Activated CD4-positive, alpha-beta T cell treated with anti-CD3 and anti-CD28 coated beads, Interleukin-2, amount 10 ng/mL, durations not matched to agents 7 days and 5 days (primary cell): ENCODE measurements at places on chromosomes 1 and 21.

- DNase-seq, result no peak
These were observed 151.4 kb downstream of the PTGER3 start for GRCh38 chr1:70896224-70896623.

GRCh38 chr1:25615563-25616094 is 962 bp upstream of the MAN1C1 start:
- no peak for DNase-seq

GRCh38 chr1:60664086-60664625 is 418.2 kb upstream of the NFIA start:
- DNase-seq, result no peak

- peak; percentile 84 for DNase-seq
These were observed 38.6 kb upstream of the ETS2 start for GRCh38 chr21:38766987-38767722.

GRCh38 chr1:57741521-57741920 is 317.7 kb upstream of the DAB1 start:
- DNase-seq, result no peak

DNA sequence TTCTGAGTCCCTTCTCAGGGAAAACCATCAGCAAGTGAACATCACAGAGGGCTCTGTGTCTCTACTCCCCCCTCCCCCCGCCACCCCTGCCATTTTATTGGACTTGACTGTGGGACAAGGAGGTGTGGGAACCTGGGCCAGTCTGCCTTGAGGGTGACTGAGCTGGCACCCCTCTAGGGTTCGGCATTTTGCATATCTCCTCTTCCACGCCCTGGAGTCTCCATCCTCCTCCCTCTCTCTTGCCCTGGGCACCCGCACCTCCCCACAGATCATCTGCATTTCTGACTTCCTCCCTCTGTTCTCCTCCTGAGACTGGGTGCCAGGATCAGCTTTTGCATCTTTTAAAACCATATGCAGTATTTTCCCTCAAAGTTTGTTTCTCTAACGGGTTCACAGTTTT is 107.1 kb upstream of the ERRFI1 start:
- no peak for DNase-seq

DNA sequence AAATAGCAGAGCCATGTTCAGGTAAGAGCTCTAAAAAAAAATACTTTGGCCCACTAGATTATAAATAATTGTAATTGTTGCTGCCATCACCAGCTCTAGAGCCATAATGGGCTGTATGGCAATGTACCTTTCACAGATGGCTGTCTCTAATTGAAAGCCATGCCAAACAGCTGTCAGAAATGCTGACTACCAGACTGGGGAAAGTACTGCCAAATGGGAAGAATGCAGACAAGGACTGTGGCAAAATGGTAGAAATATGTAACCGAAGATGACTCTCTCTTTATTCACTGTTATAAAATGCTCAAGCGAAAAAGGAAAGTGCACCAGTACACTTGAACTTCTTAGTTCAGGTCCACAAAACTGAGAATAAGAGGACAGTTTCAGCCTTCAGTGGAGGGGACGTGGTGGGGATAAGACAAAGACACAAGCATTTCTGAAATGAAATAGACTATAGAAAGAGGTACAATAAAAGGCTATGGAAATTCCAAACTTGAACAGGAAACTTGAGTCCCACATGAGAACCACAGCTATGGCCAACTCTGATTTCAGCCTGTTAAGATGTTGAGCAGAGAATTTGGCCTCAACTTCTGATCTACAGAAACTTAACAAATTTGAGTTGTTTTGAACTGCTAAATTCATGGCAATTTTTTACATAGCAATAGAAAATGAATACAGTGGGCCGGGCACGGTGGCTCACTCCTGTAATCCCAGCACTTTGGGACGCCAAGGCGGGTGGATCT is 46.5 kb upstream of the LPGAT1 start:
- no peak for DNase-seq

DNA sequence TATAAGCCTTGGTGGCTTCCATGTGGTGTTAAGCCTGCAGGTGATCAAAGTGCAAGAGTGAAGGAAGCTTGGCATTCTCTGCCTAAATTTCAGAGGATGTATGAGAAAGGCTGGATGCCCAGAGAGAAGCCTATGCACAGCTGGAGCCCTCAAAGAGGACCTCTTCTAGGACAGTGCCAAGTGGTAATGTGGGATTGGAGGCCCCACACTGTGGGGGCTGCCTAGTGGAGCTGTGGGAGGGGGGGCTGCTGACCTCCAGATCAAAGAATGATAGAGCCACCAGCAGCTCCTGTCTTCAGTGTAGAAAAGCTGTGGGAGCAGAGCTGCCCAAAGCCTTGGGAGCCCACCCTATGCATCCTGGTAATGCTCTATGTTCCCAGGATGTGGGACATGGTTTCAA is 1512.7 kb upstream of the TPTE start:
- no peak for DNase-seq

- no peak for DNase-seq
These were observed 41.6 kb upstream of the GUCA2A start for GRCh38 chr1:42206164-42206563.

GRCh38 chr21:25647647-25648046 is 8.6 kb downstream of the JAM2 start:
- DNase-seq, result no peak

- no peak for DNase-seq
These were observed 213.9 kb downstream of the PATJ start for GRCh38 chr1:61956016-61956645.

- DNase-seq, result no peak
These were observed 110.7 kb upstream of the KIAA0040 start for GRCh38 chr1:175303201-175303707.

GRCh38 chr1:239976130-239976968 is 115.3 kb upstream of the FMN2 start:
- peak; percentile 53 for DNase-seq

GRCh38 chr1:151853411-151853943 is at the start of gene THEM5:
Gene THEM5 (minus strand): TSS chr1:151853712. CDS start chr1:151853565, 147 bp downstream.
- no peak for DNase-seq

DNA sequence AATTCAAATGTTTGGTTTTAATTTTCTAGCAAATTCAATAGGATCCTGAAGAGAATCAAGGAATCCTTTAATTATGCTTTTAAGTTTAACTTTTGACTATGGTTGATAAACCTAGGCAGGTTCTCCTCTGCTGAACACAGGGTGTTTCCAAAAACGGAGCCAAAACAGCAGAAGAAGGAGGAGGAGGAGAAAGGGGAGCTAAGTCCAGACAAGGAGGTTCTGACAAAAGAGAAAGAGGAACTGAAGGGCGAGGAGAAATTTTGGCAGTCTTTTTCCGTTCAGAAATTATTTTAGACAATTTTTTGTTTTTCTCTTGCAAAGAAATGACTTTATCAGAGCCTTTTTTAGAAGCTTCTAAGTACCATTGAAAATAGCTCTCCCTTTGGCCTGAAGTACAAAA is 33.2 kb upstream of the FNBP1L start:
- DNase-seq, result no peak

DNA sequence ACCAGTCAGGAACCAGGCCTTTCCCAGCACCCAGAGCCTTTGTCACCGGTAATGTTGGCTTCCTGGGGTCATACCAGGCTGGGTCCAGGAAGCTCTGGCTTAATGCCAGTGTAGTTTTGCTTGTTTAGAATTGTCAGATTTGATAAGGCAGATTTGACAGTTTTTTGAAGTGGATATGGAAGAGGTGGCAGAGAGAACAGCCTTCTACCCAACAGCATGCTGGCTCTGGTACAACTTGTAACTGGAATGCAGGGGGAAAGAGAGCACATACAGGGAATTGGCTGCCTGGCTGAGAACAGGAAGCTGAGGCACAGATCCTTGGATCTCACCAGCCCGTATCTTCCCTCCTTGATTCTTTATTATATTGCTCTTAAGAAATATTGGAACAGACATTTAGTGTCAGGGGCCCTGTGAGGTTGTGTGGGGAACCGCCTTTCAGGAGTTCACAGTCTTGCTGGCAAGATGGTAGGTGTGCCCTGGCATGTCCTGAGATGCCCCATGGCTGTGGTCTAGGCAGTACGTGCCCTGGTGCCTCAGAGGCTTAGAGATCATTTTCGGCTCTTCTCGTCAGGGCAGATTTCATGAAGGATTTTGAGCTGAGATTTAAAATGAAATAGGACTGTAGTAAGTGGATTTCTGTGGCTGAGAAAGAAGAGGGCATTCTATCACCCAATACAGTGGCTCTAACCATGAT is 227.0 kb downstream of the PBX1 start:
- no peak for DNase-seq

- DNase-seq, result no peak
These were observed 13.5 kb upstream of the MYOM3 start for GRCh38 chr1:24125456-24125855.

GRCh38 chr1:167641786-167642500 is 11.9 kb downstream of the RCSD1 start:
- no peak for DNase-seq

- DNase-seq, result no peak
These were observed 134.7 kb downstream of the PTPRC start for GRCh38 chr1:198773523-198773922.

GRCh38 chr1:33624261-33624990 is 152.0 kb downstream of the ZSCAN20 start:
- no peak for DNase-seq

DNA sequence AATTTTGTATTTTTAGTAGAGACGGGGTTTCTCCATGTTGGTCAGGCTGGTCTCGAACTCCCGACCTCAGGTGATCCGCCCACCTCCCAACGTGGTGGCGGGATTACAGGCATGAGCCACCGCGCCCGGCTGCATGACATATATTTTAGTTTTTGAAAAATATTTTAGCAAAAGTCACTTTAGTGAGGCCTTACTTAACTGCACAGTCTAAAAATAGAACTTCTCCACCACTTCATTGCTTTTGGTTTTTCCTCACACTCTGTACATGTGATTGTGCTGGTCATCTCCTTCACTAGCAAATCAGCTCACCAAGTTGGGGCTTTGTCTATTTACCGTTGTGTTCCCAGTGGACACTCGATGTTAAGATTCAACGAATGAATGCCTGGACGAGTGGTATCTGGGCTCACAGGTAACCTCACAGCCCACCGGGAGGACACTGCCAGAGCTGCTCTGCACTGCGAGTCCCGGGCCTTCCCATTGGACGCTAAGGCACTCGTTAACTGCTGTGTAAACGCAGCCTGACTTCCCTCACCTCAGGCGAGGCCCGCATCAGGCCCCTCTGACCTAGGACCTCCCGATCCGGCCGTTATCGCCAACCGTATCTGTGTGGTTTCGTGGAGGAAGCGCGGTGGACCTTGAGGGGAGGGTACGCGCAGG is 14.0 kb upstream of the ZNF692 start:
- peak; percentile 44 for DNase-seq

- DNase-seq, result no peak
These were observed 1.2 kb downstream of the GAS5 start for GRCh38 chr1:173866413-173867115.

DNA sequence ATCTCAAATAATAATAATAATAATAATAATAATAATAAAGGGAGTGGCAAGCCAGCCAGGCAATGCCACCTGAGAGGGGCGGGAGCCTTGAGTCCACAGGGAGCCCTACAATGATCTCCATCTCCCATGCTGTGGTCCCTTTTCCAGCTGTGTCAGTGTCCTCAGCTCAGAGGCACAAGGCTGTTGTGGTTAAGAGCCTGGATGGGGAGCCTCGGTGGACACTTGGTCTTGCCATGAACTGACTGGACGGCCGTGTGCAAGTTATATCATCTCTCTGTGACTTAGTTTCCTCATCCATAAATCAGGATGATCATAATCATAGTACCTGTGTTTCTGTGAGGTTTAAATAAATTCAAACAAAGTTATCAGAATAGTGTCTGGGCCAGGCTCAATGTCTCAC is 127.8 kb upstream of the TIAM1 start:
- DNase-seq, result no peak

- DNase-seq, result no peak
These were observed 287.1 kb upstream of the AJAP1 start for GRCh38 chr1:4367230-4367777.

DNA sequence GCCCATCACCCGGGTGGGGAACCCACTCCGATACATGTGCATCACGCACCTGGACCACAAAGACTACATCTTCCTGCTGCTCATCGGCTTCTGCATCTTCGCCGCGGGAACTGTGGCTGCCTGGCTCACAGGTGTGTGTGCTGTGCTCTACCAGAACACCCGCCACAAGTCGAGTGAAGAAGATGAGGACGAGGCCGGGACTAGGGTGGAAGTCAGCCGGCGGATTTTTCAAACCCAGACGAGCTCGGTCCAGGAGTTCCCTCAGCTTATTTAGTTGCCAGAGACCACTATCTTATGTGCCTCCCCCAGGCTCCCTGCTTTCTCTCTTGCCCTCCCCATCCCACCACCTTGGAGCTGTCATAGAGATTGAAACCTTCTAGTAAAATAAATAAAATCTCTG is 19.8 kb downstream of the LRRC52 start:
- DNase-seq, result no peak

DNA sequence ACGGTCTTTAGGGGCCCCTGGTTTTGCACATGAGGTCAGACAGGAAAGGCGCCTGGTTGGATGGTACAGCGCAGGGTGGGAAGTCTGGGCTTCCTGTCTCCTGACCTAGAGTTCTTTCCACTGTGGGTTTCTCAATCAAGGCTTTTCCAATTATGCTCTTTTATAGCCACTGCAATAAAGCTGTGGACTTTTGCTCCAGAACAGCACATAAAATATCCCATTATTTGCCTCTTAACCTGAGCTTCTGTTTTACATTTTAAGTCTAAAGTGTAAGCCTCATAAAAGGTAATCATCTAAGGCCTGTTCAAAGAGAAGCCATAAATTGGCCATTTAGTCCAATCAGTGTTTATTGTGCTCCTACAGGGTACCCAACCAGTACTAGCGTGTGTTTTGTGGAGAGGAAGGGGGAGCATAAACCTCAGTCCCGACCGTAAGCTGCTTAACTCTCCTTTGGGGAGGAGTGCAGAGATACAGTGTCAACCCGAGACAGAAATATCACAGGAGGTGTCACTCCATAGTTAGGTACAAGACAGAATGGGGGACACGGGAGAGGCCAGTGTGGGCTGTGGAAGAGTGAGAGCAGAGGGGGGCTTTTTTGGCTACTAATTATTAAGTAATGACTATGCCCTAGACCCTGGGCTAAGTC is 270.0 kb downstream of the TRABD2B start:
- no peak for DNase-seq

DNA sequence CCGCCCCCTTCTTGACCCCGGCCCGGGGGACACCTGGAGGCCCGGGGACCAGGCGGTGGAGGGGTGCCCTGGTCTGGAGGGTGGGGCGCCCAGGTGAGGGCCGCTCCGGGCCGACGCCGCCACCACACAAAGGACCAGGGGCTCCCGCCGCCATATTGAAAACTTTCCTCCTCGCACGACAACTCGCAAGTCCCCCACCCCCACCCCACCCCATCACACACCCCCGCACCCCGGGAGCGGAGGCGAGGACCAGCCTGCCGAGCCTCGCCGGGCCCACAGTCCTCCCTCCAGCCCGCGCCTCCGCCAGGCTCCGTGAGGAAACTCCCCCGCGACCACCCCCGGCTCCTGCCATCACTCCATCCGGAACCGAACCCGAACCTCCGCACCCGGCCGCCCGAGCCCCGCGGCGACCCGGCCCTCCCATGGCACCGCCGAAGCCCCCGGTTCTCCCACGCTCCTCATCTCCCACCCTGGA is 733 bp downstream of the KDM5B start:
- peak; percentile 43 for DNase-seq

GRCh38 chr21:43817157-43818086 is 28.0 kb downstream of the RRP1 start:
- DNase-seq, result no peak

- no peak for DNase-seq
These were observed 24.2 kb downstream of the OLFML3 start for GRCh38 chr1:114003431-114003830.

- DNase-seq, result peak; percentile 65
These were observed 92.4 kb upstream of the GPR88 start for GRCh38 chr1:100445565-100445964.

GRCh38 chr1:241992734-241993133 is 6.2 kb downstream of the MAP1LC3C start:
- no peak for DNase-seq

GRCh38 chr1:245751726-245752470 is 597.1 kb downstream of the KIF26B start:
- no peak for DNase-seq
